T follicular helper cell (primary cell): ENCODE measurements at places on chromosomes 5 and 9.

- no peak for DNase-seq
These were observed 144.3 kb downstream of the GIN1 start for GRCh38 chr5:102975457-102976182.

GRCh38 chr5:117454716-117455212 is 880.1 kb upstream of the SEMA6A start:
- peak; percentile 13 for DNase-seq

DNA sequence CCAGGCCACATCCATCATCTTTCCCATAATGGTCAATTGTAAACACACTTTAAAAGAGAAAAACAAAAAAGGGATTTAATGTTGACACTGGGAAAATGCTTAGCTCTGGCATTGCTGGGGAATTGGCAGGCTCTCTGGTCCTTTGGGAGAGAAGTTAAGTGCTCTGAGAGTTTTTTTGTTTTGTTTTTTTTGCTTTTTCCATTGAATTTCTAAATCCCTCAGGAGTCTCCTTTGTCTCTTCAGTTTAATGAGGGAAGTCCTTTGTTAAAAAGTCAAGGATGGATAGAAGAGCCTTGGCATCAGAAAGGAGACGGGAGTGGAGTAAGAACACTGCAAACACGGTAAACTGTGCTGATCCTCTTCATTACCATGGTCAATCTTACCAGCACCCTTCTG is 7.1 kb upstream of the HAND1 start:
- DNase-seq, result no peak

DNA sequence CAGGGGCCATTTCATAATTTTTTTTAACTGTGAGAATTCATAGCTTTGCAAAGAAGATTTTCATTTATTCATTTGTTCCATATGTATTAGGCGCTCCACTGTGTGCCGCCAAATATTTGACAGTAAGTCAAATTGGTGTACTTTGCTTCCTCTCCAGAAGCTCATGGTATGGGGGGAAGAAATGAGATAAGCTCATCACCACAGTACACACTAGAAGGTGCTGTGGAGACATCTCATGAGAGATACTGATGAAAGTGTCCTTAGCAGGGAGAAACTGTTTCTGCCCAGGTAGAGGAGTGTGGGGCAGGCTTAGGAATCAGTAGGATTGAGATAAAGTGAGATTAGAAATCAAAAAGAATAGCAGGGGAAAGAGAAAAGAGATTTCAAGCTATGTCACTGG is 136.2 kb downstream of the CDH6 start:
- no peak for DNase-seq

GRCh38 chr9:136239983-136240330 is 5.7 kb downstream of the QSOX2 start:
- no peak for DNase-seq
